ENCODE measurements at places on chromosomes 3 and 15.

DNA sequence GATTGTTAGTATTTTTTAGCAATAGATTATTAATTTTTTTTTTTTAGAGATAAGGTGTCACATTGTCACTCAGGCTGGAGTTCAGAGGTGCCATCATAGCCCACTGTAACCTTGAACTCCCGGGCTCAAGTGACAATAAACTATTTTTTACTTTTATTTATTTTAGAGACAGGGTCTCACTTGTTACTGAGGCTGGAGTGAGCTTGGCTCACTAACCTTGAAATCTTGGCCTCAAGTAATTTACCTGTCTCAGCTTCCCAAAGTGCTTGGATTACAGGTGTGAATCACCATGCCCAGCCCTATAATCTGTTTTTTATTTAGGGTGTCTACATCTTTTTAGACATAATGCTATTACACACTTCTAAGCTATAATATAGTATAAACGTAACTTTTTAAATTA is 7.9 kb upstream of the ARPP19 start:
- DNase-seq: no peak

DNA sequence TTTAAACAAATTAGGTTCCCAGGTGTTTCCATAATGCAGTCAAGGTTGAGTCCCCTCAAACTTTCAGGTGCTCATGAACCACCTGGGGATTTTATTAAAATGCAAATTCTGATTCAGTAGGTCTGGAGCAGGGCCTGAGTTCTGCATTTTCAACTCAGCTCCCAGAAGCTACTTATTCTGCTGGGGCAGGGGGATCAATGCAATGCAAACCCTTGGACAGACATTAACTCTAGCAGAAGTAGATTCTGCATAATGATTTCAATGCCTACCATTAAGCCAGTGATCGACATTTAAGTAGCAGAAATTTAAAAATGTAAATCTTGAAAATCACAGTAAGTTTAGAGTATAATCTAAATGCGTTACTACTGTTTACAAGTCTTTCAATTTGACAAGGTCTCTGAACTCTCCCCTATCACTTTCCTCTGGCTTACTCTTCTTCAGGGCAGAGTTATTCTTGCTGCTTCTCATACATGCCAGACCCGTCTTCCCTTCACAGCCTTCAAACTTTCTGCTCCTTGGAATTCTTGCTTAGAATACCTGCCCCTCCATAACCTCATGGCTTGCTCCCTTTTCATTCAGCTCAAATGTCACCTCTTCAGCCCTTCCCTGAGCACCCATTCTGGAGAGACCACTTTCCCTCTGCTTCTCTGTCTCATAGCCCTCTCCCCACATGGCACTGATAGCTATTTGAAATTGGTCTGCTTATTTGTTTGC is 19.3 kb upstream of the DPPA4 start:
- DNase-seq: no peak

DNA sequence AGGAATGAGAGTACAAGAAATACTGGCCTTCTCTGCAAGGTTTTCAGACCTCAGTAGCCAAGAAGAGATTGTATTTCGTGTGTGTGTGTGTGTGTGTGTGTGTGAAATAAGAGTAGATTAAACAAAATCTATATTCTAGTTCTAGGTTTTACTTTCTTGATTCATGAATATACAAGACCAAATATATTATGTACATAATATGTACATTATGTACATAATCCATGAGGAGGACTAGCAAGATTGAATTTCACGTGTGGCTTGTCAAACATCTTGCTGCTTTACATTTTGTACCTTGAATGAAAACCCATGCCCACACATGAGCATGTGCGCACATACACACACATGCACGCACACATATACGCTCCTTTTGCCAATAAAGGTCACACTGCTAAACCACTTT is 18.2 kb upstream of the STT3B start:
- DNase-seq: no peak

DNA sequence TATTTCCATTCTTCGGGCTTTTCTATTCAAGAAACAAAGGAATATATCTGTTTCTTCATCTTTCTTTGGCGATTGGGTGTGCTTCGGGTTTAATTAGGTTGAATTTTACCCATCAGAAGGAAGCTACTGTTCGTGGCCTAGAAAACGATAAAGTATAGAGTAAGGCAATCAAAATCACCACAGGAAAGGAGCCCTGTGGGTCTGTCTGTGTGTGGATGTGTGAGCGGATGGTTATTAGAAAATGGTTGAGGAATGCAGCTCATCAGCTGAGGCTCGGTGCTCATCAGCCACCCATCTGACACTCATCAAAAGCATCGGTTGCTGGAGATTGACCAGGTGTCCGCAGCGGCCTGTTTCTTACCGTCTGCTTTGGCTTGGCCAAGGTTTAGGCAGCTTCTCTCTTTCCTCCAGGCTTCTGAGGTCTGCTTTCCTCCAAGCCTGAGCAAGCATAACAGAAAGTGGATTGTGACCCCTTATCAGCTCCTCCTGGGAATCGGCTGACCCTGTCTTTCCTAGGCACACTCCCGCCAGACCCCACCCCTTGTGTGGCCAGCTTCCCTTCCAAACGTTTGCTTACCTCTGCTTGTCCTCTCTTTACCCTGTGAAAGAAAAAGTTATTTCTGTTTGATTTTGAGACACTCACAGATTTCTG is 17.6 kb upstream of the ISLR start:
- no peak for DNase-seq

DNA sequence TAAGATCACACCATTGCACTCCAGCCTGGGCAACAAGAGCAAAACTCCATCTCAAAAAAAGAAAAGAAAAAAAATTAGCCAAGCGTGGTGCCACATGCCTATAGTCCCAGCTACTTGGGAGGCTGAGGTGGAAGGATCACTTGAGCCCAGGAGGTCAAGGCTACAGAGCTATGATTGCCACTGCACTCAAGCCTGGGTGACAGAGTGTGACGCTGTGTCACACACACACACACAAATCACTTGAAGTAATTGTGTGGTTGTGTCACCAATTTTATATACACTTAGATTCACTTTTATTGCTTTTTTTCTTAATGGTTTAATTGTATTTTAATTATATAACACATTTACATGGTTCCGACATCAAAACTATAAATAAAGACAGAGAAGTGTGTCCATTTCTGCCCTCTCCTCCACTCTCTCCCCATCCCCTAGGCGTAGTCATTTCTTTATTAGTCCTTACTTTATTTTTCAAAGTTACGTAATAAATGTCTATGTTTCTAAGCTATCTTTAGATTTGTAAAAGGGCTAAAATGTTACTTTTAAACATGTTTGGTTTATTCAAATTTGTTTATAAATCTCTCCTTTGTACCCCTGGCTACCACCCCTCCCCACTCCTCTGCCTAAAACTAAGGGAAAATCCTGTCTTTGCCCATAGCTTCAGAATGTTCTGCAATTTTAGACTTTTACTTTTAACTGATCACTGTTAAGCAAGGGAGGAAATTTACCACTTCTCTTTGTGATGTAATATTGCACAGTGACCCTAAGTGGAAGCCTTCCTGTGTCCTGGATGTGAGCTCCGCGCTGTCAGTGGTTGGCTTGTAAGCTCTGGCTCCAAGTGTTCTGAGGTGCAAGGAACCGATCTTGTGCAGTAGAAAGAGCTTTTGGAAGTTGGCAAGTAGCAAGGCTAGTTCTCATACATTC is 10.8 kb upstream of the VILL start:
- no peak for DNase-seq

DNA sequence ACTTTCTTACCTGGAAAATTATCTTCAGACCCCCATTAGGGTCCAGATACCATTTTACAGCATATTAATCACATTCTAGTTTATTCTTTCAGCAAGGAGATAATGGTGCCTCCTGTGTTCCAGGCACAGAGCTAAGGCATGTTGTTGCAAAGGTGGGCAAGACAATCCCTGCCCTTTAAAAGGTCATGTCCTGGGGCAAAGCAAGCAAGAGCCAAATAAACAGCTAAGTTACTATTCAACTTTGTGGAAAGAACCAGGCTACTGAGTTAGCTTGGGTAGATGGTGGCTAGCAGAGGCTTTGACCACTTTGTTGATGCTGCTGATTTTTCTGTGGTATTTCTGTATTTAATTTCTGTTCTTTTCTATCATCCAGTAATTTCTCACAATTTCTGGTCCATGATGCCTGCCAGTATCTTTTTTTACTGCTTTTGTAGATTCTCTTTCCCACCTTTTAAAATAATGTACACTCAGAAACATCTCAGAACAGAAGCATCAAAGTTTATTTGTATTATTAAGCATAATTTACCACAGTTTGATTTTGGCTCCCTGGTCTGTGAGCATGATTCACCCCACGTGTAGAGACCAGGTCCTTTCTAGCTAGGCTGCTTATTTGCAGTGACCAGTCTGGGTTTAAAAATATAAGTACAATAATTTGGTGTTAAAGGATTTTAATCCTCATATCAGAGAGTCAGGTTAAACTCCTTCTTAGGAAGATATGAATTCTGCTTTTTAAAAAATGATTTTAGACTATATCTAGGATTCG is 71.5 kb downstream of the LRRC28 start:
- DNase-seq: no peak

GRCh38 chr3:28726840-28727239 is 378.2 kb upstream of the AZI2 start:
- DNase-seq: peak; percentile 23

GRCh38 chr3:177451864-177452830 is 254.9 kb upstream of the TBL1XR1 start:
- peak; percentile 83 for DNase-seq

DNA sequence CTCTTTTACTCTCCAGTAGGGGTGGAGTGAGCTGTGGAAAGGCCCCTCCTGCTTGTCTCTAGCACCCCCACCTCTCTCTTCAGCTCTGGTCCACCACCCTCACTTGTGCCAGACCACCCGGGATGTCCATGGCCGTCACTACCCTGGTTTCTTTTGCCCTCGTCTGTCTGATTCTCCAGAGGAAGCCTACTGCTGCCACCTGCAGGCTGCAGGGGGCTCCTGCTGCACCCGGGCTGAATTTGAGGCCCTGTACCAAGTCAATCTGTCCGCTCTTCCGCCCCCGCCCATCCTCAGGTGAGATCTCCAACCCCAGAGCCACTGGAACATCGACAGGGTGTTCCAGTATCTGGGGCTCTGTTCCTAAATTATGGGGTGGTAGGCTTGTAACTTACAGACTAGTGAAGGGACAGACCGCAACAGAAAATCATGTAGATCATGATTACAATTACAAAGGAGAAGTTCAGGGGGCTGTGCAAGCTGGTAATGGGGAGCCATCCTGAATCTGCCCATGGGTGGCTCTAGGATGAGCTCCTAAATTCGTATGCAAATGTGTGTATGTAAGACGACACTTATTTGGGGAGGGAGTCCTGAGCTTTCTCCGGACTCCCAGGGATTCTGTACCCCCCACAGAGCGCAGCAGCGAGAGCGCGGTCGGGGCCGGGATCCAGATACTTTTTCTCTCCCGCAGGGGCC is 683 bp upstream of the UNC45A start:
- DNase-seq: peak; percentile 81

DNA sequence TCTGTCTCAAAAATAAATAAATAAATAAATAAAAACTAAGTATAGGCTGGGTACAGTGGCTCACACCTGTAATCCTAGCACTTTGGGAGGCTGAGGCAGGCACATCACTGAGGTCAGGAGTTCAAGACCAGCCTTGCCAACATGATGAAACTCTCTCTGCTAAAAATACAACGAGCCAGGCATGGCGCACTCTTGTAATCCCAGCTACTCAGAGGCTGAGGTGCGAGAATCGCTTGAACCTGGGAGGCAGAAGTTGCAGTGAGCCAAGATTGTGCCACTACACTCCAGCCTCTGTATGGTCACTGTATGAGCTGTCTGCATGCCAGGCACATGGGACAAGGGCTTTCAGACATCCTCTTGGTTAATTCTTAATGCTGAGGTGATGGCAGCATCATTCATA is 28.7 kb downstream of the TIPIN start:
- DNase-seq: no peak

GRCh38 chr3:65174713-65175112 is 486.9 kb upstream of the ADAMTS9 start:
- no peak for DNase-seq

DNA sequence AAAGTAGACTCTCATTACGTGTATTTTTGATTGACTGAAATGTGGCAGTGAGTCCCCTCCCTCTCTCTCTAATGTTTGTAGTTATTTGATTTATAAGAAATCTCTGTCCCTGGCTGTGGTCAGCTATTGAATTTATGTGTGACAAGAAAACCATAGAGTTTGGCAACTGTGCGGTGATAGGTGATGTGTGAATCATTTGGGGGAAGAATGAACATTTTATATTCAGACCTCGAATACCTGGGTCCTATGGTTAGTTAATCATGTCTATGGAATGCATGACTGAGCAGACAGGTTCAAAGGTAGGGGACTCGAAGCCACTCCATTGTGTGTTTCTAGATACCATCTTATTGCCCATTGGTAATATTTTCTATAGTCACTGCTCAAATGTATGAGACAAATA is 712.1 kb downstream of the MECOM start:
- DNase-seq: no peak

GRCh38 chr3:170420307-170420821 is 1.7 kb downstream of the CLDN11 start:
- peak; percentile 48 for DNase-seq

GRCh38 chr15:69091654-69092053 is 68.8 kb upstream of the GLCE start:
- no peak for DNase-seq

- DNase-seq: no peak
Measured at GRCh38 chr3:126258670-126259069, 78.3 kb upstream of the ALDH1L1 start.

DNA sequence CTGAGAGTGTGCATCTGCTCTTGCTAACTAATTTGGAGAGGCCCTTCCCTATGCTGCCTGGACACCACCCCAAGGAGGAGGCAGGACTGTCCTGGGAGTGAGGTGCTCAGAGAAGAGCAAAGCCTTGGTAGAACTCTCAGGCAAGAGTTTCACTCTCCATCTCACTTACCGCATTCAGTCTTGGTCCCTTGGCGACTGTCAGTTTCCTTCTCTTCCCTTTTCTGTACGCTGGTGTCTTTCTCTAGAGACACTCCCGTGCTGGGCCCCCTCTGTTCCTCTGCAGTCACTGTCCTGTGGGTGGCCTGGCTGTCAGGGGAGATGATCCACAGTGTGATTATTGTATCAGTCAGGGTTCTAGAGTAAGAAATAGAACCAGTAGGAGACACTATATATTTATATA is 44.0 kb downstream of the IDH2 start:
- DNase-seq: no peak

GRCh38 chr3:47013231-47013630 is 33.8 kb downstream of the NBEAL2 start:
- DNase-seq: no peak
